DMS 273 treated with DMSO at 0.1 percent for 48 hours (cell line): ENCODE measurements at places on chromosomes 5 and 9.

- DNase-seq: no peak
Observed at GRCh38 chr9:112032009-112032408, 135.4 kb downstream of the UGCG start.

DNA sequence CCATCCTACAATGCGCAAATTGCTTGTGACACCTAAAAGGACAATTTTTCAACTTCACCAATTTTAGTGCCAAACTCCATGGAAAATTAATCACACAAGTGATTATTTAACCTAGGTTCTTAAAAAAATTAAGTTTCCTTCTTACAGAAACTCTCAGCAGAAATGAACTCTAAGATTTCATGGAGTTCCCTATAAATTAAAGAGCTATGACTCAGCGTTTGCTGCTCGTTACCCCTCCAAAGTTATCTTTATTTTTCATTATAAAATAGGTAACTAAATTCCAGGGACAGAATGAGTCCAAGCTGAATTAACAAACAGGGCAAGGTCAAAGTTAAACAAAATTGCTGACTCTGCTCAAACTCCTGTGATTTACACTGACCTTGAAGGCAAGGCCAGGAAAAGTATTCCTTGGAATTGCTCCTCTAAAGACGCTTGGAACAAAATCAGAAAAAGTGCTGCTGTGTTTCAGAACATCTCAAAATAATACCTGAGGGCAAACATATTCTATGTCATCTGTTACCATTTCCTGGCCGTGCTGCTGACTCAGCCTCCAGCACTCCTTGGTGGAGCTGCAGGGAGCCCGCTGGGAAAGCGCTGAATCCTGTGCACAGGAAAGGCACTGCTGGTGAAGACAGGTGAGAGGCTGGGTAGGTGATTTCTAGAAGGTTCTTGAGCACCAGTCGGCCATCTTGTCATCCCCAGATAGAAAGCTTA lies 2.5 kb upstream of the CMBL start:
- no peak for DNase-seq

GRCh38 chr5:161442471-161442870 lies 104.1 kb downstream of the GABRB2 start:
- DNase-seq: no peak

GRCh38 chr9:100229561-100229960 lies 123.2 kb downstream of the TEX10 start:
- DNase-seq: no peak

DNA sequence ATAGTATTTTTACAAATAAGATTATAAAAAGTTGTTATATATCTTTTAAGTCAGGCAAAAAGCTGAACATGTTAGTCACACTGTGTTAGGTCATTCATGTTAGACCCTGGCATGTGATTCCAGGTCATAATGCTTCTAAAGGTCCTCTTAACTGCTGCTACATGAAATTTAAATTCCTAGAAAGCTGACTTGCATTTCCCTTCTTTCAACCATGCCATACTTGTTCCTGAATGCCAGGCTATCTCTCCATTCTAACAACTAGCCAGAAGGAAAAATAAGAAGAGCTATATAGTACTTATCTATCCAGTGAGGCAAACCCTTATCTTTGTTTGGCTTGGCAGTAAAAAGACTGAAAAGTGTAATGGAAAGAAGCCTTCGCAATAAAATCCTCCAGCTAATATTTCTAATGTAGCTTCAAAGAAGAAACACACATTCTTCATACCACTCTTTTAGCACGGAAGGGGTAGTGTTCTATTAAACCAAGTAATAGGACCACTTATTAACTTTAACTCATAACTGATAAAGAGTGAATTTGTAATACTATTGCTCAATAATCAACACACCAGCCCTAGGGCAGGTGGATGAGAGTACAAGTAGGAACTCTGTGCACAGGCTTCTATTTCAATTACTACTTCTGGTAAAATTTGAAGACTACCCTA lies 310.2 kb downstream of the PDE4D start:
- DNase-seq: no peak

DNA sequence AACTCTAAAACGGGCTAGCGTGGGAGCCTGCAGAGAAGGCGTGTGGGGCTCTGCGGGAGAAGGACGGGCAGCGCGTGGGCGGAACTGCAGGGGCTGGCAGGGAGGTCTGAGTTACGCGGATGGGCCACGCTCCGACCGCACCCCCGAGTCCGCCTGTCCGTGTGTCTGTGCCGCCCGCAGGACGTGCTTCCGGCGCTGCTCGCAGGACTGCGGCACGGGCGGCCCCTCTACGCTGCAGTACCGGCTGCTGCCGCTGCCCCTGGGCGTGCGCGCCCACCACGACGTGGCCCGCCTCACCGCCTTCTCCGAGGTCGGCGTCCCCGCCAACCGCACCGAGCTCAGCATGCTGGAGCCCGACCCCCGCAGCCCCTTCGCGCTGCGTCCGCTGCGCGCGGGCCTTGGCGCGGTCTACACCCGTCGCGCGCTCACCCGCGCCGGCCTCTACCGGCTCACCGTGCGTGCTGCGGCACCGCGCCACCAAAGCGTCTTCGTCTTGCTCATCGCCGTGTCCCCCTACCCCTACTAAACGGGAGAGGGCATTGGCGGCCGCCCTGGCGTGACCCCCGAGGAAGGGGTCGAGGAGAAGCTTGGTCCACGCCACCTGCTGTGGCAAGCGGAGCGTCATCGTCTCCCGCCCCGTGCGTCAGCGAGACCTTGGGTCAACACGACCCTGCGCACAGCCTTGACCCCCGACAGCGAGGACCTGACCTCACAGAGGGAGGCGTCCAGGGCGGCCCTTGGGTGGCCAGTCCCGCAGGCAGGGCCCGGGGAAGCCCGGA lies 11.4 kb upstream of the ASS1 start:
- DNase-seq: no peak

DNA sequence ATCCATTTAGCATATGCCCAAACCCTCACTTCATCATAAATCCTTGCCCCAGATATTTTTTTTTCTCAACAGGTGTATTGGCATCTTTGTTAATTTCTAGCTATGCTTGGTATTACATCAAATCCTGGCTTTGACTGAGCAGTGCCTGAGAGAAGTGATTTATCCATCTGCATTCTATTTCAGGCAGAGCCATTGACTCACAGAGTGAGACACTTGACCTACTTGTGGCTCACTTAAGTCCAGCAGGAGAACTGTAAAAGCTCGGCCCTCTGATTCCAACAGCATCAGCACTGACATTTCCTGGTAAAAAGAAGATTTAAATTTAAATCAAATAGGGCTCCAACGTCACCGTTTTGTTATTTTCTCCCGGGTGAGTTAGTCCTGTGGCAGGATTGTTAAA lies 93.4 kb downstream of the PLK2 start:
- no peak for DNase-seq

- DNase-seq: no peak
Observed at GRCh38 chr5:67774267-67774552, 441.3 kb upstream of the PIK3R1 start.

DNA sequence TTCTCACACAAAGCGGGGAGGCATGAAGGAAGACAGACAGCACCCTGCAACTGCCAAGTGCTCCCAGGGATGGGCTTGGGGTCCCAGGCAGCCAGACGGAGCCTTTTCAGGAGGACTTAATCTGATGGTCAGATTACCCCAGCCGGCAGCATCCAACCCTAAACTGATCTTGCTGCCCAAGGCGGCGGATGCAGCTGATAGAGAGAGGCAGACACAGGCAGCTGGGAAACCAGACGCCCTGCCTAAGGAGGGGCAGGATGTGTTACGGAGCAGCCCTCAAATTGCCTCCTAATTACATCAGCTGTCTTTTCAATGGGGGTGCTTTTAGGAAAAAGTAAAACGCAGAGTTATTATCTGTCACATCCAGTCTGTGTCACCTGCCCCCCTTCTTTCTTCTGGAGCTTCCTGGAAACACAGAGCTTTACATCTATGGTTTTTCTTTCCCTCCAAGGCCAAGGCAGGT lies 190.9 kb upstream of the PANK3 start:
- DNase-seq: no peak

DNA sequence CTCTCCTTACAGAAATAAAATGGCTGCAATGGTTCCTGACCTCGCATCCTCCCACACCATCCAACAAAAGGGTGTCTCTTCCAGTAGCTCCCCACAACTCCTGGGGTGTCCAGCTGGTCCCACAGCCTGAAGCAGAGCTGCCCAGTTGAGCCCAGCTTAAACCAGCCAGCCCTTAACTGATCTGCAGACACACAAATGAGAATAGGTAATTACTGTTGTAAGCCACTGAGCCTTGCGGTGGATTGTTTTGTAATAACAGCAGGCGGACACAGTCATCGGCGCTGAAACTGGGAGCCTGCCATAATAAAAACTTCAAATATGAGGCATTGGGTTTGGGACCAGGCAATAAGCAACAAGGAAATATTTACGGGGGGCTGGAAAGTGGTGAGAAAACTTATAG lies 10.4 kb upstream of the ZBTB43 start:
- no peak for DNase-seq

- no peak for DNase-seq
Observed at GRCh38 chr9:119788921-119789320, 419.7 kb upstream of the BRINP1 start.

GRCh38 chr5:44862808-44863207 lies 54.1 kb downstream of the MRPS30 start:
- no peak for DNase-seq

GRCh38 chr5:36683821-36684434 lies 77.5 kb downstream of the SLC1A3 start:
- no peak for DNase-seq

- DNase-seq: no peak
Observed at GRCh38 chr5:40984884-40985283, 75.6 kb downstream of the C7 start.

GRCh38 chr9:107455425-107456135 lies 34.0 kb downstream of the KLF4 start:
- no peak for DNase-seq

GRCh38 chr5:58641533-58641932 lies 58.7 kb downstream of the RAB3C start:
- no peak for DNase-seq

DNA sequence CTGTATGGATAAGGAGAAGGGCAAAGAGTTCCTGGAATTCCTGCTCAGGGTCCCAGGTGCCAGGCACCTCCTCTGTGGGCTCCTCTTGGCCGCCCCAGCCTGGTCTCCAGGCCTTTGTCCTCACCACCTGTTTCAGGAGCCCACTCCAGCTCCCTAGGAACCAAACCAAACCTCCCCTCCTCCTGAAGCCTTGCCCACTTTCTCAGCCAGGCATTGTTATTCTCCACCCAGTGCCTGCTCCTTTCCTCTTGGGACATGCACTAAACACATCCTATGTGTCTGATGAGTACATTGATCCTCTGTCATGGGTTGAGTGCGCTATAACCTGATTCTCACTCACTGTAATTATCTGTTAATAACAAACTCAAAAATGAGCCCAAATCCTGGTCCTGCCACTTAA lies 189.8 kb downstream of the SPOCK1 start:
- DNase-seq: no peak

- no peak for DNase-seq
Observed at GRCh38 chr5:151522226-151522625, 68.9 kb downstream of the FAT2 start.

DNA sequence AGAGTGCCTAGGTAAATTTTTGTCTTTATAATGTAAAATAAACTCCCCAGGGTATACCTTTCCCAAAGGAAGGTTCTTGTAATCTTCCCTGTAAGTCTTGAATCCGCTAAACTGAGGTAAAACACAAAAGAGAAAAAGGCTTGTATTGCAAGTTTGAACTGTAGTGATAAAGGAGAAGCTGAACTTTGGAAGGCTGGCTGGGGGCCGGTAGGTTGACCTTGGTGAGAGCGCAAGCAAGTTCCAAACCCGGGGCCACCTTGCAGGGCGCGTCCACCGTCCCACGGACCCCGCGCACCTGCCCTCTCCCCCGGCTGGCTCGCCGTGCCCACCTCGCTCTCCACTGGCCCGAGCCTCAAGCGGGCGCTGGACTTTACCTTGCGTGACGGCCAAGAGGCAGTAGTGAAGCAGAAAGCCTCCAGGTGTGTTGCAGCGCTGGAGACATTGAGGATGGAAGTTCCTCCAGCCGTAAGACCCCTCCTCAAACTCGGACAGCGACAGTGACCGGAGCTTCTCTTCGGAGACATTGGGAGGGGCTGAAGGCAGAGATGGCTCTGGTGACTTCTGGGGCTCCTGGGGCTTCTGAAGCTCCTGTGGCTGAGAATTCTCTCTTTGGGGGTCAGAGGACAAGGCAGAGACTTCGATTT lies 428 bp downstream of the SLCO4C1 start:
- DNase-seq: no peak

DNA sequence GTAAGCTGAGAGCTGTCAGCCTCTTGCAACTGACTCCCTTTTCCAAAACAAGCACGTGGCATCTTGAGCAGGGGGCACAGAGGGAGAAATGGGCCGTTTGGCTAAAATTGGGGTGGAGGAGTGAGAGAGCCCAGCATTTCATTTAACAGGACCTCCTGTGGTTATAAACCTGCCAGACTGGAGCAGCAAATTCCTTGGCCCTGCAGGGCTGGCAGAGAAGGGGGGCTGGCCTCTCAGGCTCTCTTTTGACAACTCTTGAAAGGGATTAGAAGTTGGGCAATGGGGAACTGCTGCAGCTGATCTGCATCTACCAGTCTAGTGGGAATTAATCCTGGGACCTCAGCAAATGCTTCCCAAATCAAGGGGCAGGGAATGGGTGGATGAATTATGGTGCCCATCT lies 7.2 kb upstream of the POU4F3 start:
- no peak for DNase-seq

DNA sequence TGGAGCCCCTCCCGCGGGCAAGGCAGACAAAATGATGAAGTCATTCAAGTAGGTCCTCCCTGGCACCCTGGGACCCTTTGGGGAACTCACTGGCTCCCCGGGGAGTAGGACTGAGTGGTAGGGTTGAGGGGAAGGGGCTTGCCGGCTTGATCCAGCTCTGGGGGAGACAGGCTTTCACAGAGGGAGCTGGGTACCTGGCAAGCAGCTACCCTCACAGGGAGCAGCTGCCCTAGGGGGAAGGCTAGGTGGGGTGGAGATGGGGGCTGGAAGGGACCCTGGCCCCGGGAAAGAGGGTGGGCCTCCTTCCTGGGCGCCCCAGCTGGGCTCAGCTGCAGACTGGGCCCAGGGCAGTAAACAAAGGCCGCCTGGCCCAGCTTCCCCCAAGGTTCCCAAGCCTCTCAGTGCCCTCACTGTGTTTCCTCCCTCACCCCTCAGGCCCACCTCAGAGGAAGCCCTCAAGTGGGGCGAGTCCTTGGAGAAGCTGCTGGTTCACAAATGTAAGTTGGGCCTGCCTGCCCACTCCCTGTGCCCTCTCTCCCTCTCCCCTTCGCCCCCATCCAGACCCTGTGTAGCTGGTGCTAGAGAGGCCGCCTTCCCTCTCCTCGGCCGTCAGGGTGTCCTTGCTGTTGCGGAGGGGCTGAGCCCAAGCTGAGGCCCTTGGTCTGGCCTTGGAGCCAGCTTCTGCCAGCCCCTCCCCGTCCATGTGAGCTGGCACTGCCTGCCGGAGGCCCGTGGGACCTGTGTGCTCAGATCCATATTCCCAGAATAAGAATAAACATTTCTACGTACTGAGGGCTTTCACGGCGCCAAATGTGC lies 131.2 kb downstream of the RGS3 start:
- no peak for DNase-seq

DNA sequence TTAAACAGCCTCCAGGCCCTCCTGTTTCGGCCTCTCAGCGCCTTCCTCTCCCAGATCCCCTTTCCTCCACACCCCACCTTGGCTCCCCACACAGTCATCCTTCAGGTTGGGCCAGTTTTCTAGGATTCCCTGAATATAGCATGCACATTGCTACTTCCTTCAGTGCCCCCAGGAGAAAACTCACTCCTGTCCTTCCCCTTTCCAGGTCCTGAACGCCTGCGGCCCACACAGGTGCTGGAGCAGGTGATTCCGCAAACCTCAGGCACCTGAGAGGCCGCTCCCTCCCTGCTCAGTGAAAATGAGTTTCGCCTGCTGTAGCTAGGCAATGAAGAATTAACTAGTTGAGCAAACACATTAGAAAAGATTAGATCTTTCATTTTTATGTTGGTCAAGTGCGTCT lies 185.0 kb downstream of the MED10 start:
- no peak for DNase-seq
